Neural crest cell (in vitro differentiated cells): ENCODE measurements at places on chromosomes 1 and 21.

- DNase-seq, result no peak
Measured at GRCh38 chr1:66335125-66335524, 198.8 kb upstream of the SGIP1 start.

DNA sequence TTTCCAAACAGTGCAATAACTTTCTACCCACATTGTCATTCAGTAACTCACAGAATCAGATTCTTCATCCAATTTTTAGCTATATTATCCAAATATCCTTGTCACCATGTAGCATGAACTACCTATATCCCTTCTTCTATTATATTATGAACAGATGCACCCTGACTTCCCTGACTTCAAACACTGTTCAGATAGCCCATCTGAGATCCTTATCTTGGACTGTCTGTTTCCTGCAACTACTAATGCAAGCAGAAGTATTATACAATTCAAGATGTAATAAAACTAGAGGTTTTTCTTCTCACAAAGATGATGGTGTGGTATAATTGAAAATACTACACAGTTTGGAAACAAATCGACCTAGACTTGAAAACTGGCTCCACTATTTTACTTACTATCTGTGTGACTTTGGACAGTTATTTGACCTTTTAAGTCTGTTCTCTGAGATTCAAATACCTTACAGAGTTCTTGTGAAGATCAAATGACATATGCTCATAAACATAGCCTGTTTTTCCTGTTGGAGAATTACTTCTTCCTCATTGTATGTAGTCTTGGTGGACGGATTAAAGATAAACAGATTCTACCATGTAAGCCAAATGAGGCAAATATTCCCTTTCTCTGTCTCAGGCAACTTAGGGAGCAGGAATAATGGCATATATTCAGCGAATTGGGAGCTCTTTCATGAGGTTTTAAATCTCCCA is 407.9 kb upstream of the ZRANB2 start:
- DNase-seq, result no peak

DNA sequence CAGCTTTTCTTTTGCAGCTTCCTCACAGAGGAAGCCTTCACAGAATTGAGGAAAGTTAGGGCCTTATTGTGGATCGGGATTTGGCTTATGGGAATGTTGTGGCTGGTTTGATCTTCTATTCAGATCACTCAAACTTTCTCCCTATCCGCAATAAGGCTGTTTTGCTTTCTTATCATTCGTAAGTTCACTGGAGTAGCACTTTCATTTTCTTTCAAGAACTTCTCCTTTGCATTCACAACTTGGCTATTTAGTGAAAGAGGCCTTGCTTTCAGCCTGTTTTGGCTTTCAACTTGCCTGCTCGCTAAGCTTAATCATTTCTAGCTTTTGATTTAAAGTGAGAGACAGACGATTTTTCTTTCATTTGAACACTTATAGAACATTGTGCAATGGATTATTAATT is 181.9 kb upstream of the B3GALT2 start:
- DNase-seq, result no peak

DNA sequence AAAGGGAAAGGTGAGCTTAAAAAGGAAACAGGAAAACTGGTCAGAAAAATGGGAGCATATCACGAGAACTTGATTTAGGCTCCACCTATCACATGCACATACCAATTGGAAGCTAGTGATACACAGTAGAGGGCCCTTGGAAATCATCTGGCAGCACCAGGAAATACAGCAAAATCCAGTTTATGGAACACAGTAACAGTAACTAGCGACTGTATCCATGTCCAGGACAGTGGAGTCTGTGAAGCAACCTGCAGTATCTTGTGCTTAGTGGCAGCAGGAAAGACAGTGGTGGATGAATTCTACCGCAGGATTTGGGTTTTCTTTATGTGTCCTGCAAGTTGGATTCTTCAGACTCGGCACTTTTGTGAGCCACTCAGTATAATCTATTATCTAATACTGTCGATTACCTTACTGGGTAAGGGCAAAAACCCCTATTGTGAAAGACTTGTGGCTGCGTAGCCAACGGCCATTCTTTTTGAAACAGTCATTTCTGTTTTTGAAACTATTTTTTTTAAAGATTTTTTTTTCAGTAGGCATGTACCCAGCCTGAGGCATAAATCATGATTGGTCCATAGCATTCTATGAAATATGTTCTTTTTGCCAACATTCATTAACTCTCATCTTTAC is 1.6 kb upstream of the KDM4A start:
- DNase-seq, result no peak

- no peak for DNase-seq
Measured at GRCh38 chr1:102593276-102593675, 515.0 kb downstream of the COL11A1 start.

DNA sequence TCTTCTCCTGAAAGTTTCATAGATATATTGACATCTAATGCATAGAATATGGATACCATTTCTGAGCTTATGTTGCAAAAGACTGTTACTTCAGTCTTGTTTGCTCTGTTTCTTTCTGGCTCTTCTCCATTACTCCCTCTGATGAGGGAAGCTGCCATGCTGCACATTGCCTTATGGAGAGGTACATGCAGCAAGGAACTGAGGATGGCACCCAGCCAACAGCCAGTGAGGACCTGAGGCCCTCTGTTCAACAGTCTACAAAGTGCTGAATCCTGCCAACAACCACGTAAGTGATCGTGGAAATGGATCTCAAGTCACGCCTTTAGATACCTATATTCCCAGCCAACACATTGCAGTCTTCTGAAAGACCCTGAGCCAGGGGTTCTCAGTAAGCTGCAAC is 66.6 kb upstream of the ADAMTS5 start:
- no peak for DNase-seq

DNA sequence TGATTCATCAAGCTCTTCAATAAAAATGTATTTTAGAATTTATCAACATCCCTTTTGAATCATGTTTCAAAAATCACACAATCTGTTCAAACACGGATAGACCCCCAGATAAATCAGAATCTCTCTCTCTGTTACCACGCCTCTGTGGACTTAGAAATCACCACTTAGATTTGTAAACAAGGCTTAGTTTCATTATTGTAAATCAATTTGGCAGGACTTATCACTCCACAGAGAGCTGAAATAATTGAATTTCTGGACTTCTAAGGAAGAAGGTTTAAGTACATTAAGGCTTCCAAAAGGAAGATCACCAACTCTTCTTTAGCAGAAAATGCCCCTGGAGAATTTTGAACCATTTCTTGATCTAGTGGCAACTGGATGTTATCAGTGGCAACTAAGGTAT is 100.4 kb downstream of the APP start:
- no peak for DNase-seq

DNA sequence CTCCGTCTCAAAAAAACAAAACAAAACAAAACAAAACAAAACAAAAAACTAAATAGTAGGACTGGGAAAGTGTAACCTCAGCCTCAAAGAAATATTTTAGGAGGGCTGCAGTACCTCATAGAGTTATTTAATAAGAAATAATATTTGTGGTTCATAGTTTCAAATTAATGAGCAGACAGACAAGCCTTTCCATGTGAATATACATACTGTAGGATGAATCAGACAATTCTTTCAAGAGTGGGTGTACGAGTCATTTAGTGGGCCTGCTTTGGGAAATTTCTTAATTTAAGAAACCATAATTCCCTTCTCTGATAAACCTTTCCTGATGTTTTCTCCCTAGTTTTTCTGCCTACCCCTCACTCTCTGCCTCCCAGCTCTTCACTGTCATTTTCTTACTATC is 52.5 kb downstream of the CDC14A start:
- no peak for DNase-seq
